ENCODE measurements at places on chromosomes 2 and 18.

DNA sequence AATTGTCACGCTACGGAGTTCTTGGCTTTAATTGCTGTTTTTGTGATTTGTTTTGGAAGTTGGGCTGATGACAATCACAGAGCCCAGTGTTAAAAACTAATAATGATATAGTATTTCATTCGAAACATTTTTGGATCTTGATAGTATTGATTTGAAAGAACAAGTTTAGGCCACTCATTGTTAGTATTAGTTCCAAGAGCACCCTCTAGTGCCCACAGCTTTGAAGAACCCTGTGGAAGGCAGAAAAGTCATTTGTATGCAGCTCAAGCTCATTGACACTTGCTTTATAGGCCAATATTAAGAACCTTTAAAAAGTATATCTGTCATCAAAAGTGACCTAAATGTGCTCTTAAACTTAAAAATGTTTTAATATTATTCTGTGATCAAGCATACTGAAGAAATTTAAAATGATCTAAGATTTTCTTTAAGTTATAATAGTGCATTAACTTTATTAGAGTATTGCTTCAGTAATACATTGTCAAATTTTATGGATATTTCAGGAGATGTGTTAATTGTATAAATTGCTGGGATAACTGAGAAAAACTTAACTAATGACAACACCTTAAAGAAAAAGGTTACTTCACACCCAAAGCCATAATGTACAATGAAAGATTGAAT, 191.0 kb downstream of the GRB14 start:
- no peaks in the 10 kb centered on the region for H3K4me1 ChIP-seq
- no peaks in the 10 kb centered on the region for H3K27me3 ChIP-seq
- no peaks in the 10 kb centered on the region for H3K36me3 ChIP-seq
- H3K27ac ChIP-seq = no peak overlapping the region
- peak; percentile 54 for DNase-seq

- H3K36me3 ChIP-seq = no peaks in the 10 kb centered on the region
- peak; percentile 82 for DNase-seq
- no peak overlapping the region for H3K27ac ChIP-seq
- H3K4me3 ChIP-seq = no peak overlapping the region
- H3K4me1 ChIP-seq = no peaks in the 10 kb centered on the region
Measured at GRCh38 chr2:10097352-10098148, 17.3 kb upstream of the CYS1 start.

DNA sequence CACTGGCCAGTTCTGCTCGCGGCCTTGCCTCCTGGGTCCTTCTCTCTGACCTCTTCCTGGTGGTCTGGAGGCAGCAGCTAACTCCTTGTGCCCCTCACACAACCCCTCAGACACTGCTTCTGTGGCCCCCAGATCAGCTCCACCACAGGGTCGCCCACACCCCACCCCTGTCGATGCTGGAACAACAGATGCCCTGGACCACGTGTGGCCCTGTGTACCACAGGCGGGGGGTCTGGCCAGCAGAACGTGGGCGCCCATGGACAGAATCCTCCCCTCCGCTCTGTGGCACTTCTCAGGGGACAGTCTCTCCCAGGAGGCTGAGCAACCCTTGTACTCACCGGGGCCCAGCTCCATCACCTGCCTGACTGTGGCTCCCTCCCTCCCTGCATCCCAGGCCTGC, 245.6 kb downstream of the NDUFA10 start:
- no peaks in the 10 kb centered on the region for H3K4me1 ChIP-seq
- no peak for DNase-seq
- H3K27ac ChIP-seq = no peak overlapping the region
- no peaks in the 10 kb centered on the region for H3K36me3 ChIP-seq
- H3K27me3 ChIP-seq = no peaks in the 10 kb centered on the region

GRCh38 chr2:184372484-184372883, 225.8 kb upstream of the ZNF804A start:
- H3K4me1 ChIP-seq = no peaks in the 10 kb centered on the region
- no peaks in the 10 kb centered on the region for H3K36me3 ChIP-seq
- no peak overlapping the region for H3K4me3 ChIP-seq
- no peaks in the 10 kb centered on the region for H3K27me3 ChIP-seq

DNA sequence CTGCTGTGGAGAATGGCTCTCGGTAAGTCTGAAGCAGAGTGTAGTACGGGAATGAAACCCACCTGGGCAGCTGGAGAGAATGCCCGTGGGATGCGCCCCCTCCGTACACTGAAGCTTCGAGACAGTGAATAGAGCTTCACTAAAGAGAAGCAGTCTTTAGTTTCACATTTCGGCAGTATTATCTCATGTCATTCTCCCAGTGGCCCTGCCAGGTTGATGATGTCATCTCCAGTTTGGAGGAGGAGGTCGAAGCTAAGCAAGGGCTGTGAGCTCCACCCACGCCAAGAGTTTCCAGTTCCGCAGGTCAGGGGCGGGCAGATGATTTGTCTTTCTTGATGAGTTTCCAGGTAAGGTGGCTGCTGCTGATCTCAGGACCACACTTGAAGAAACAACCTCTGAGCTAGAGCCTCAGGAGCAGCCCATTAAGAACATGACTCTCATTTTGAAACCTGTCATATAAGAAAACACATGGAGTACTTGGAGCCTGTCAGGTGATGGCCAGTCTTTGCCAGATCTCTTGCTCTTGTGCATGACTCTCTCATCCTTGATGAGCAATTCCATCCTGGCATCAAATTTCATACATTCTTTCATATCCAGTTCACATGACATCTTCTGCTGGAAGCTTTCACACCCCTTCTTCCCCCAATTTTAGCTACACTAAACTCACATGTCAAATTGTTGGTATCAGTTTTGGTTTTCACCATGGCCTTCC, 475.0 kb downstream of the RNF144A start:
- peaks cover 3% of the 10 kb centered on the region for H3K4me1 ChIP-seq
- H3K27ac ChIP-seq = no peak overlapping the region
- DNase-seq = peak; percentile 8
- no peaks in the 10 kb centered on the region for H3K27me3 ChIP-seq

GRCh38 chr2:48711343-48711742, 44.2 kb downstream of the LHCGR start:
- H3K4me1 ChIP-seq = no peaks in the 10 kb centered on the region
- no peaks in the 10 kb centered on the region for H3K36me3 ChIP-seq
- DNase-seq = no peak
- H3K4me3 ChIP-seq = no peak overlapping the region
- no peaks in the 10 kb centered on the region for H3K27me3 ChIP-seq
- no peak overlapping the region for H3K27ac ChIP-seq

DNA sequence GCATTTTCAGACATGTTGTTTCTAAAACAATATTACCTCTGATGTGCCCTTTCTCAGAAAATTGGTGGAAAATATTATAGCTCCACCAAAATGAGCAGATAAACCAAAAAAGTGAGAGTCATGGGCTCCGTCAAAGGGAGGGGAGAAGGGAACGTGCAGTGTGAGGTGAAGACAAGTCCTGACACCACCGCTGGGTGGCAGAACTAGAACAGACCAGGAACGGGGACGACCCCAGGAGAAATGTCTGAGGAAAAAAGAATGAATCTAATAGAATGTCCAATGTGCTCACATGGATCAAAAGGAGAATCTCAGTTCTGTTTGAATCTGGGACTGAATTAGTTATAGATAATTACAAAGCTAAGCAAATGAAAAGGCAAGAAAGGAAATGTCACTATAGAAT, 22.6 kb upstream of the BCL2 start:
- no peaks in the 10 kb centered on the region for H3K4me1 ChIP-seq
- no peaks in the 10 kb centered on the region for H3K27me3 ChIP-seq
- H3K27ac ChIP-seq = no peak overlapping the region
- DNase-seq = no peak

GRCh38 chr2:106963156-106963555, 77.2 kb upstream of the ST6GAL2 start:
- no peak overlapping the region for H3K4me3 ChIP-seq
- DNase-seq = no peak
- no peaks in the 10 kb centered on the region for H3K36me3 ChIP-seq
- no peak overlapping the region for H3K27ac ChIP-seq

DNA sequence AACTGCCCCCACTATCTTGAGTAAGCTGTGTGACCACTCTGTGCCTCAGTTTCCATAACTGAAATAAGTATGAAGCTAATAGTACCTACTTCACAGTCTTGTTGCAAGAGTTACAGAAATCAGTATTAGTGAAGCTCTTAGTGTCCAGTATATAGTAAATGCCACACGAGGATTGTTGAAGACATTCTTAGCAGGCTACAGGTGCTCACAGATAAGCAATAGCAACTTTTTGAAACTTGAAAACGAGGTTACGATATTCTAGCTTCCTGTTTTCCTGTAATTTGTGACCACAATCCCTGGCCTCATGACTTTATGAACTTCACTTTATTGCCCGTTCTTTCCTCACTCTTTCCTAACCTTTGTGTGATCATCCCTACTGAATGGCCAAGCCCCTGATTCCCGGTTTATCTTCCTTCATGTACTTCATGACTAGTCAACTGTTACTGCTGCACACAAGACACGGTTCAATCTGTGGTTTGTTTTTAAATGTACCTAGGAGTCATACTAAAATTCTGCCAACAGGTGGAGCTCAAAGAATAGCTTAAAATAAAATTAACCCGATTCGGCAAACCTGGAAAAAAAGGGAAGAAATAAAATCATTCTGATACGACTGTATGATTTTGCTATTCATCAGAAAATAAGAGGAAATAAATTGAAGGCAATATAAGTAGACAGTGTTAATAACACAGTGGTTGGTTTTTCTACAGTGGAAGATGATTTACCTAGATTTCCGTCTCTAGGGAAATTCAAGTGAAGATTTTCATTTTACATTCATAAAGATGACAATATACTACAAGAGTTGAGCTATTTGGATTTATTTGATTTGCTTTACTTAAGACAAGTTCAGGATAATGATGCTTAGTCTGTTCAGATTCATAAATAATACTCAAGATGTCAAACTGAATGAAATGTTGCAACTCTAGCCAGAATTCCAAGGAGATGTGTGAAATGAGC, 38.1 kb upstream of the STAT1 start:
- DNase-seq = no peak
- no peaks in the 10 kb centered on the region for H3K27me3 ChIP-seq
- H3K4me3 ChIP-seq = no peak overlapping the region
- H3K4me1 ChIP-seq = no peaks in the 10 kb centered on the region
- H3K36me3 ChIP-seq = no peaks in the 10 kb centered on the region

DNA sequence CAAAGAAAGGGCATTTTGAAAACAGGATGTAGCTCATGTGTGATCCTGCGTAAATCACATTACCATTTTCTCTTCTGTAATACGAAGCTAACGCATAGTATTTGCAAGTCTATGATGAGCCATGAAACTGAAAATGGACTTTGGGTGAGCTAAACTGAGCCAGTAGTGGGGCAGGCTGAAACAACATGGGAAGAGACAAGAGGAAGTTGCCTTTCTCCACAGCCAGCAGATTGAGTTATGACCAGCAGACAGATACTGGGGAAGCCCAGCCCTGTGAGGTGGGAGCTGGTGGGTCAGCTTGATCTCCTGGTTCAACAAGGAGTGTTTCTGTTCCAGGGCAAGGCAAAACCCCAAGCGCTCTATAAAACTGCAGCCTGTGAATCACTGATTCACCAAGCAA, 11.8 kb downstream of the CYRIA start:
- H3K36me3 ChIP-seq = no peaks in the 10 kb centered on the region
- no peaks in the 10 kb centered on the region for H3K27me3 ChIP-seq
- H3K4me3 ChIP-seq = no peak overlapping the region
- H3K4me1 ChIP-seq = peaks cover 10% of the 10 kb centered on the region
- peak; percentile 39 for DNase-seq
- no peak overlapping the region for H3K27ac ChIP-seq

DNA sequence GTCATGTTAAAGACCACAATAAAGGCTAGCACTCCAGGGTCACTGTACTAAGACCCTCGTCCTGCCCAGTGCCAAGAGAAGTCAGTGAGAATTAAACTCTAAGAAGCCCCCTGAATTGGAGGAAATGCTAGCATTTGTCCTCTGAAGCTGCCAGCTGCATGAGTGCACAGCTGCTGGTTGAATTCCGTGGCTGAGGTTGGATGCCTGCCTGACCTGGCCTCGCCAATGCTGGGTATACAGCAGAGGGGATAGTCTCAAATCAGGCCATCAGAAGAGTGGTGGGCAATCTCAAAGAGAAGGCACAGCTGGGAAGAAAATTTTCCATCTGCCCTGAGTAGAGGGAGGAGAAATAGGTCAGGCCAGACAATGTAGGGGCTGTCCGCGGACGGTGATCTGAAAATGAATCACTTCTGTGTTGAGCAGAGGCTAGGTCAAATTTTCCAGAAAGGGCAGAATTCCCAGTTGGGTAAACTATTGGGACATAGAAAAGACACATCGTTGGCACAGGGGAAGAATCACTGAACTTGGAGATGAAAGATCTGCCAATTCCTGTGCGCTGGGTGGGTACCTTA, 110.5 kb upstream of the AGAP1 start:
- H3K4me3 ChIP-seq = no peak overlapping the region
- no peaks in the 10 kb centered on the region for H3K4me1 ChIP-seq
- no peaks in the 10 kb centered on the region for H3K27me3 ChIP-seq
- no peak for DNase-seq
- H3K36me3 ChIP-seq = no peaks in the 10 kb centered on the region

DNA sequence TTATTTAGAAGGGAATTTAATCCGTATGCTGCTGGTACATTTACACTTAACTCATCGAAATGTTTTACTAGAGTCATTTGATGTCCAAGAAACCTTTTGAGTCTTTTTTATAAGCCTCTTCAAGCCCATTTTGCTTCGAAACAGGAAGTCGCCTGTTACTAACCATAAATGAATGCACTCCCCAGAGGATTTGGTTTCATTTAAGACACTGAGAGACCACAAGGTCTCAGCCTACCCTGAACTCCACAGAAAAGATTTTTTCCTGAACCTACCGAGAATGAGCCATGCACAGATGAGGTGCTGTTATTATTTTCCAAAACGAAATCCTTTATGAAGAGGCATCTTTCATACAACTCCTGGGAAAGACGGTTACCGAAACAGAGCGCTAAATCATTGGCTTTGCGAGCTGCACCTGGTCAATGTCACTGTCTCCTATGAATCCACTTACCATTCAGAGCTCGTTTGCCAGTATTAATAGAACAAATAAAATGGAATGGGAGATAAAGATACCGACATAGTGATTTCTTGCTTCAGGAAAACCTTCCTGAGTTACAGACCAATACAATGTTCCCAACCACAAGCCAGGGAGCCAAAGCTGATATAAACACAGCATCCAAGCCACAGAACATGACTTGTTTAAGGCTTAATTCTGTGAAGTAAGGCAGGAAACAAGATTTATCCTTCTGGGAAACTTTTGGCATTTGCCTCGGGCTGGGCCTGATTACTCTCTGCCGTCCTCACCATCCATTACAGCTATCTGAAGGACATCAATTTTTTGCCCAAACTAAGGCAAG, 382.1 kb downstream of the OSR1 start:
- H3K4me1 ChIP-seq = peaks cover 6% of the 10 kb centered on the region
- DNase-seq = no peak
- no peaks in the 10 kb centered on the region for H3K27me3 ChIP-seq
- no peak overlapping the region for H3K27ac ChIP-seq
- H3K36me3 ChIP-seq = no peaks in the 10 kb centered on the region

DNA sequence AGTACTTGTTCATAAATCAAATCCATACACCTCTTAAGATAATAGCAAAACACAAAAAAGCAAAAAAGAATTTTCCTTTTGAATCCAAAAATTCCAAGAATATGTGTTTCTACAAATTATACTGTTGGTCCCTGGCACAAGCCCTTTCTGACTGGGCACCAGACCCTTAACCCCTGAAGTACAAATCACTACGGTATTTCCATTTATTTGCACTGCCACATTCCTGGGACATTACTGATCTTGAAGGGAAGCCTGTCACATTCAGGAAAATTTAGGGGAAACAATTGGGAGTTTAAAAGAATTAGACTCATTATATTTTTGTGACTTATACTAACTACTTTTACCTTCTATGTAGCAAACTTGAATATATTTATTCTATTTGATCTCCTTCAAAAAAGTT, 98.8 kb downstream of the ZNF521 start:
- no peaks in the 10 kb centered on the region for H3K4me1 ChIP-seq
- H3K4me3 ChIP-seq = no peak overlapping the region
- H3K27me3 ChIP-seq = no peaks in the 10 kb centered on the region
- H3K36me3 ChIP-seq = no peaks in the 10 kb centered on the region

Measured in trophoblast cell (in vitro differentiated cells and primary cell).